Transverse colon (tissue), 4 donors: ENCODE measurements at places on chromosomes 4 and X.

DNA sequence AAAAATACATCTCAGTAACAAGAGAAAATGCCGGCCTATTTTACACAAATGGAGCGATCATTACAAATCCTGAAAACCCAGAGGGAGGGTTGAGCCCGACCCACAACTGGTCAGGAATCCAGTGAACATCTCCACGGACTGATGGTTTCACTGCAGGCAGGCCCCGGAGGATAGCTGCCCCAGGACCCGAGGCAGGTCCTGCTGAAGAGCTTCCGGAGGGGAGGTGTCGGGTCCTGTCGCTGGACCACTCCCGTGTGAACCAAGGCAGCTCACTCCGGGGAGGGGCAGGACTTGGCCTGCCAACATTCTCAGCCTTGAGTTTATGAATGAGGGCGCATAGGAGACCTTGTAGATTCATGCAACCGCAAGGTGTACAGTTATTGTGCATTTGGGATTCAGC is 4.8 kb upstream of the CRMP1 start:
- no peak for DNase-seq

DNA sequence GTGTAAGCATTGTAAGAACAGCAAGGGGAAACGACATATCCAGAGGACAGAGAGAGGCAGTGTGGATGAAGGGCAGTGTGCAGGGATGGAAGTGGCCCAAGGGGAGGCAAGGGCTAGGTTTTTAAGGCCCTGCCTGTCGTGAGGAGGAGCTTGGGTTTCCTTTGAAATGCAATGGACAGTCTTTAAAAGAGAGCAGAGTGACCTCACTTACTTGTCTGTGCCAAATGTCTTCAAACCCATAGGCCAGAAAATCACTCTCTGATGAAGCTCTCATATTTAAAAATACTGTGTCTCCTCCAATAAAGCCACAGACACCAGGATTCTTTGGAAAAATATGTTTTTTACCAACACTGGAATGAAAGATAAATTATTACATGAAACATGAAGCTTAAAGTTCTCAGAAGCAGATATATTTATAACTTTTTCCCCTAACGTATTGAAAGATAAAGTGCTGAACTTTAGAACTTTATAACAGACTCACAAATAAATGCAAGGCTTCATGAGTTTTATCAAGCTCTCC is 19.2 kb upstream of the ATXN3L start:
- DNase-seq: no peak

GRCh38 chr4:154277172-154277571 is 214.4 kb downstream of the DCHS2 start:
- DNase-seq: no peak

- DNase-seq: no peak
Measured at GRCh38 chr4:176767183-176767582, 25.5 kb downstream of the VEGFC start.

DNA sequence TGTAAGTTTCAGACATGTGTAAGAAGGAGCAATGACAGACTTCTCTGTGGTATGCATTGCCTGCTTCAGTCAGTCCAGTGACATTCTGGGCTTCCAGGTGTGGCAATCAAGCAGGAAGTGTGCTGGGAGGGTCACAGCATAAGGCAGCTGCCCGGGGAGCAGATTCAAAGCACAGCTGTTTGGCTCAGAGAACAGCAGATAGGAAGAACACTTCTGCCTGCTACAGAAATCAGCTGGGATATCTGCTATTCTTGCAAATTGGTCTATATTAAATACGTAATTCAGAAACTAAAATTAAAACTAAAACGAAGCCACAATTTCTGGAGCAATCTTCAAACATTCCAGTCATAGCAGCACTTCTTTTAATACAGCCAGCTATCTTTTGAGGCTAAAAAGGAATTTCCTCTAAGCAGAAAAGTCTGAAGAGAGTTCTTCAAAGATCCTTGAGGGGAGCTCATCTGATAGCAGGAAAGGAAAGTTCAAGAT is 47.5 kb upstream of the GALNT7 start:
- peak; percentile 48 for DNase-seq

GRCh38 chrX:39883666-39884065 is 214.1 kb downstream of the BCOR start:
- no peak for DNase-seq

DNA sequence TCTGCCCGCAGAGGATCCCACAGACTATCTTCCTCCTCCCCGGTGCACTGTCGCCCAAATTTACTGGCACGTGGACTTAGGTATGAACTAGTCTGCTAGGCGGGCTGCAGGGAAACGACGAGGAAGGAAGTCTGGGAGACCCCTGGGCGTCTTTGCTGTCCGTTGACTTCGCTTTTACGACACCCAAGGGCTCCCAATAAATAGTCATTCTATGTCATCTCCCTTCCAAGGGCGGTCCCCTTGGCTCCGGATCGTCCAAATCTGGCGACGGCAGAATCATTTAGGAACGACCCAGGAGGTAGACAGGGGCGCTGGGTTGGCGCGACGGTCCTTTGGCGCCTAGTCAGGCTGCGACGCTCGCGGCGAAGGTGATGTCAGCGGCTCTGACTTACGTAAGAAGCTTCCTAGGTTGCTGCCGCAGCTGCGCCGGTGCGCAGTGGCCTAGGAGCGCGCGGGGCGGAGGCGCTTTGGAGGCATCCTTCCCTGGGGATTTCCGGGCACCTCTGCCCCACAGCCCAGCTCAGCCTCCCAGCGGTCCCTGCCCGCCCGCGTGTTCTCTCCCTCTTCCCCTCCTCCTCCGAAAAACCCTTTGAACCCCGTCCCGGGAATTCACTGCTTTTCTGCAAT is 2.2 kb downstream of the NHS start:
- DNase-seq: peak; percentile 51

GRCh38 chrX:66489339-66489738 is 149.5 kb downstream of the EDA2R start:
- DNase-seq: no peak
